ENCODE measurements at places on chromosomes 2 and 18. TPM values are rescaled to one million over a fixed set of nuclear protein-coding genes. Genes with fewer than 3 reads are reported as not detected.

The DNER gene
- total RNA-seq: 3.3 TPM

The POTEJ gene
- total RNA-seq: 0.10 TPM

The SIX3 gene
- not detected for total RNA-seq

The SCLY gene
- total RNA-seq: 8.7 TPM

The ABCB11 gene
- total RNA-seq: 0.79 TPM

The KIF1A gene
- total RNA-seq: 0.89 TPM

The KIF5C gene
- total RNA-seq: 2.3 TPM

The PGAP1 gene
- total RNA-seq: 31.5 TPM

The ANKRD62 gene
- not detected for total RNA-seq

The PLGLB1 gene
- 5.4 TPM for total RNA-seq

The SLC19A3 gene
- 18.3 TPM for total RNA-seq

The SF3B1 gene
- total RNA-seq: 319 TPM

The NR4A2 gene
- 5.9 TPM for total RNA-seq

The OSBPL1A gene
- 34.8 TPM for total RNA-seq

Measured in skin of body (tissue), 3 donors.